ENCODE measurements at places on chromosomes 6 and 20.

DNA sequence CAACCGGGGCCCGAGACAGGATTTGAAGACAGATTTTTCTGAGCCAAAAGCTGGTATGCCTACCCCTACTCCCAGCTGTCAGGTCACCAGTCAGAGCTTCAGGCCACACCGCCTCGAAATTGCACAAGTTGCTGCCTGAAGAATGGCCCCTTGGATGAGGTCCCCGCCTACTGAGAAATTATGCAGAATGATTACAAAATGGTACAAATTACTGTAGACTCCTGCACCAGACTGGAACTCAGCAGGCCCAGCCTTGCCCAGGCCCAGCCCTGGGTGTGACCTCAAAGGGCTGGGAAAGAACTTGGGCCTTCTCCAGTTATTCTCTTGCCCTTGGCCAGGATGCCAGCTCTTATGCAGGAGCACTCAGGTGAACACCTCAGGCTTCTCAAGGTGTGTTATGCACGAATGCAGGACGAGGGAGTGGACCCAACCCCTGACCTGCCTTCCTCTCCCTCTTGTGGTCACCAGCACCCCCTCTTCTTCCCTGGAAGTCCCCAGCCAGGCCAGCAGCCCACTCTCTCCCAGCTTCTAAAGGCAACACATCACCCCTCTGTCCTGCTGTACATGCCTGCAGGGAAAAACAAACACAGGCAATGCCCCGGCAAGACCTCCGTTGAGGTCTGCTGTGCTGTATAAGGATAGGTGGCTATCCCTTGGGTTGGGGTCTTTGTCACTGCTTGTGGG, 88.7 kb upstream of the NAA20 start:
- no peak for DNase-seq

GRCh38 chr6:56040223-56040622, 164.8 kb upstream of the BMP5 start:
- DNase-seq: no peak

DNA sequence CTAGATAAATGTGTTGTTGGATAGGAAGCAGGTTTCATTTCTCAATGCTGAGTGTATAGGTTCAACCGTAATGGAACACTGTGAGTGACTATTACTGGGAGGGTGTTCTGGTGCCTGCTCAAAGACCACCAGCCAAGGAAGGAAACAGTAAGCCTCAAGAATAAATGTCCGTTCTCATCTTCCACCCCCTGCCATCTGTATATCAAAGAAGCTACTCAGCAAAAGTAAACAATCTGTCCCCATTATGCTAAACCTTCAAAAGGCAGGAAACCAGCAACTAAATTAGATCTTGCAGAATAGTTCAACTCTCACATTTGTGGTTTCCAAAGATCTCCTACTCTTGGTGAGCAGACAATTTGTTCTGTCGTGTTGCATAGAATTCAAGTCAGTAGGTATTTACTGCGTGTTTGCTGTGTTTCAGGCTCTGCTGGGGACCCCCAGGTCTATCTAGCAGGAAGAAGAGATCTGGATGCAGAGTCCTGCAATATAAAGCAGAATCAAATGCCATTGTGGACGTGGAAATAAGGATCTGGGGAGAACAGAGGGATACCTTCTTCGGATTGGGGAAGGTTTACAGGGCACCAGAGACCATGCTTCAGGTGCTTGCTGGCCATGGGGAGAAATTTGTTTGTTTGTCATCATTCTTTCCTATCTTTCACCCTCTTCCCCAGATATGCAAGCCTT, 87.3 kb downstream of the SCML4 start:
- DNase-seq: no peak

DNA sequence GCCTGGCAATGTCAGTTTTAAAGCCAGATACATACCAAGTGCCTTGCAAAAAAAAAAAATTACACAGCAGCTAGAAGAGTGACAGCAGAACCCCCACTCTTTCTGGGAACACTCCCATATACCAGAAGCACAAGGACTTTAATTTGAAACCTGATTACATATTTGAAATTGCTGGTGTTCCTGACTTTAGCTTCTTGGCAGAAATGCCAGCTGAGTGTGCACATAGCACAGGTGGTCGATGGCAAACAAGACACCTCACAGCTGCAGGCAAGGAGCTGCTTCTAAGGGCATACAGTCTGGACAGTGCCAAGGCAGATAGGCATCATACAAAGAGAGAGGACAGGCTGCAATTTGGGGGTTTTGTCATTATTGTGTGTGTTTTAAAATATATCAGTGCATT, 150.7 kb upstream of the SGK1 start:
- DNase-seq: peak; percentile 73

GRCh38 chr20:19328676-19329075, 116.2 kb downstream of the SLC24A3 start:
- no peak for DNase-seq

DNA sequence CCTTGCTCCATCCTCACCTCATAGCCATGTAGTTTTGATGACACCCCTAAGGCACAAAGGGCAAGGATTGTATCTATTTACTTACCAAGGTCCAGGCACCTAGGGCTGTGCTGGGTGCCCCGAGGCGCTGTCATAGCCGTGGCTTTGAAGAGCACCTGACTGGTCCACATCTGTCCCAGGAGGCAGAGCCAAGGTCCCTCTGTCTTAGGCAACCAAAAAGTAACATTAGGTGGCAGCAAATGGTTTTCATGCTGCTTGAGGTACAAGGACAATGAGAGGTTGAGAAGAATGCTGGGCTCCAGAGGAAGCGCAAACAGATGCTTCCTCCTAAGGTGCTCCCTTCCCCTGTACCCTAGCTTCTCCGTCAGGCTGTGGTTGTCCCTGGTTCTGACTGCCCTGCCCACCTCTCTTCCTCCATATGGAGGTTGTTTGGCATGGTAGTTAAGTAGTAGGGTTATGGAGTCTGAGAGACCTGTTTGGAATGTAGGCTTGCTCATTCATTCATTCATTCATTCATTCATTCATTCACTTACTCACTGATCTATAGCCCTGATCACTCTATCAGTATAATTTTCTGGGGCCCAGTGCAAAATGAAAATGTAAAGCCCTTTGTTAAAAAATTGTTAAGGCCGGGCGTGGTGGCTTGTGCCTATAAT, 3.0 kb upstream of the UQCC2 start:
- no peak for DNase-seq

DNA sequence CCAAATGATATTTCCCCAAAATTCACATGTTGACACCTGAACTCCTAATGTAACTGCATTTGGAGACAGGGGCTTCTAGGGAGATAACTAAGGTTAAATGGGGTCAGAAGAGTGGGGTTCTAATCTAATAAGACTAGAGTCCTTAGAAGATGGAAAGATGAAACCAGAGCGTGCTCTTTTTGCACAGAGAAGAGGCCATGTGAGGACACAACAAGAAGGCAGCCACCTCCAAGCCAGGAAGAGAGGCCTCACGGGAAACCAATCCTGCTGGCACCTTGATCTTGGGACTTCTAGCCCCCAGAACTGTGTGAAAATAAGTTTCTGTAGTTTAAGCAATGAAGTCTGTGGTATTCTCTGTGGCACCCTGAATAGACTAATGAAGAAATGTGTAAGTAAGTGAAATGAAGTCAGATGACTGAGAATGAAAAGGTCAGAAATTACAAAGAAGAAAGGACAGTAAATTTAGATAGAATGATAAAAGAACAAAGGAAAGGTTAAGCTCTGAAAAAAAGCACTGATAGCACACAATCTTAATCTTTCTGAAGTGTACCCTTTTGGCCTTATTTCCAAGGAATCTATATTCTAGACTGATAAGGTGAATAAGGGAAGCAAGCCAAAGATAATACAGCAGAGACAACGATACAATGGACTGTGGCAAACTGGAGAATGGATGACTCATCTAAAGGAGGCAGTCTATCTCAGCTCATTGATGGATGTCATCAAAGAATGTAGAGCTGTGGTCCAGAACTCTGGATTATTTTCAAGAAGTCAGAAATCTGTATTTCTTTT, 110.4 kb downstream of the MYB start:
- DNase-seq: no peak

GRCh38 chr6:12342664-12343063, 52.5 kb downstream of the EDN1 start:
- DNase-seq: no peak

DNA sequence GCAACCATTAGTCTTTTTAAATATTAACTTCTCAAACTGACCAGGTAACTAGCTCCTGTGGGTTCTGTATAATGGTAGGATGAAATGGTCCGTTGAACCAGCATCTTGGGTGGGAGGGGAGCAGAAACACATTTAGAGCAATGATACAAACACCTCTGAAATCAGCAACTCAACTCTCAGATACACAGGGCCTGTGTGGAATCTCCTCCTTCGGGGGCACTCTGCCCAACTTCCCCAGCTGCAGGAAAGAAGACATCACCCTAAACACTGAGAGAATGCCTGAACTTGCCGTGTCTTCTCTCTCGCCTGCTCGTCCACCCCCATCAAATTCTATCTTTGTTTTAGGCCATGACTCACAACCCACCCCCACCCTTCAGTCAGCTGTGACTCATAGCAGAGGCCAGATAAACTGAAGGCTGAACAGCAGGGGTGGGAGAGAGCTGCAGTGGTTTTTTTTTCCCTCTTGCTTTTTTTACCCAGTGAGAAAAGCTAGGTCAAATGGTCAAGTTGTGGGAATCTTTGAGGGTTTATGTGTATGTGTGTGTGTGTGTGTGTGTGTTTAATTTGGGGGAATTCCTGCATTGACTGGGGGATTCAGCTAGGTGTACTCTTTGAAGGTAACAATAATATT, 593.4 kb upstream of the JAG1 start:
- peak; percentile 58 for DNase-seq

DNA sequence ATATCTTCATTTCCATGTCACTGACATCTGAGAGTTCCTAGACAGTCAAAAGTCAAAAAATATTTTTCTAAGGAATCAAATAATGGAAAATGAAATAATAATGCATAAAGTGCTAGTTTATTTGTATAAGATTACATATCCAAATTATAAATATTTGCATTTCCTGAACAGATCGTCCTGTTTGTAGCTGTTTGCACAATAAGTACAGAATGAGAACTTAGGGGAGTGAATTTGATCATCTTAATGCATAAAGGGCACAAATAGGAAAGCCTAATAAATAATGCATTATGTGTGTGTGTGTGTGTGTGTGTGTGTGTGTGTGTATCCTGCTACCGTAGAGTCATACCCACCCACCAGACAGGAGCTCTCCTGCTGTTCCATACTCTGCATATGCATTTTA, 521.0 kb upstream of the EPHA7 start:
- no peak for DNase-seq

- no peak for DNase-seq
Measured at GRCh38 chr6:15539722-15540270, 123.0 kb downstream of the DTNBP1 start.

- DNase-seq: no peak
Measured at GRCh38 chr20:63176427-63177133, 39.4 kb downstream of the YTHDF1 start.

Data from tongue (tissue), 3 donors.